NCI-H1105 (cell line): ENCODE measurements at places on chromosomes 7 and 10.

DNA sequence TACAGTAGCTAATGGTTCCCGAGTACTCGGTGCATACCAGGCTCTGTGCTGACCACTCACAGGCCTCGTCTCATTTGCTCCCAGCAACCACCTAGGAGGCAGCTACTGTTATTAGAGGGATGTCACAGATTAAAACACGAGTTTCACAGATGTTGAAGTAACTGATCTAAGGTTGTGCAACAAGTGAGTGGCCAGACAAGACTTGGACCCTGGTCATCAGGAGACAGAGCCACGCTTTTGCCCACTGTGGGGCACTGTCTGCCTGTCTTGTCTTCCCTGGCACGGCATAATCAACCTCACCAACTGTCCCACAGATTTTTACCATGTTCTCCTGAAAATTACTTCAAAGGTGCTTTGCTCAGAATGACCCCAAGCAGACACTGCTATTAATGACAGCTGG is 111.6 kb upstream of the HABP2 start:
- DNase-seq, result no peak

- DNase-seq, result no peak
Measured at GRCh38 chr10:47104151-47104605, 192.9 kb downstream of the PTPN20 start.

DNA sequence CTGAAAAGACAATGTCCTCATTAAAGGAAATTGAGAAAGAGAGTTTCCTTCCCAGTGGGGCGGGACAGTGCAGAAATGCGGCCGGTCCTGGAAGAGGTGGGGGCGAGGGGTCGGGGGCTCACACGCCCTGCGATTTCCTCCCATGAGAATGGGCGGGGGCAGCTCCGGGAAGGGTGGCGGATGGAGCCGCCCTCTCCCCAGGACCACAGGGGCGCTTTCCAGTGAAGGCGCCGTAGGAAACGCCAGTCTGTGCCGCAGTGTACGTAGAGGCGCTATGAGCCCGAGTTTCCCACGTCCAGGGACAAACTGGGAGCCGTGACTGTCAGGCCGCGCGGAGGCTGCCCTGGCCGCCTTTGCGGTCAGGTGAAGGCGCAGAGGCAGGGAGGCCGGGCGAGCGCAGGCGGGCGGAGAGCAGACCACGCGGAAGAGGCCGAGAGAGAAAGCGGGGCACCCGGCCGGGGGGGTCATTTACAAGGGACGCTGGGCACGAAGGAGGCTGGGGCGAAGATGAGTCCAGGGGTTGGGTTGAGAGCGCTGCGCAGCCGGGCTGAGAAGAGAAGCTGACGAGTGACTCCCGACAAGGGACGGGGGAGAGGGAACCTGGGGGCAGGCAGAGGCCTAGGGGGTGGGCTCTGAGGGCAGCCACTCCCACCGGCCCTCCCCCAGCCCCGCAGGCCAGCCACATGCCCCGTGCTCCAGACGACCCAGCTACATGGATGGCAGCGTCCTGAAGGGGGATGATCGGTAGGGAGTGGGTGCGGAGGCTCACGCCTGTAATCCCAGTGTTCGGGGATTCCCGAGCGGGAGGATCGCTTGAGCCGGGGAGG is 45.0 kb downstream of the ALOX5 start:
- DNase-seq, result no peak

- DNase-seq, result no peak
Measured at GRCh38 chr10:116111483-116112095, 161.4 kb downstream of the GFRA1 start.

DNA sequence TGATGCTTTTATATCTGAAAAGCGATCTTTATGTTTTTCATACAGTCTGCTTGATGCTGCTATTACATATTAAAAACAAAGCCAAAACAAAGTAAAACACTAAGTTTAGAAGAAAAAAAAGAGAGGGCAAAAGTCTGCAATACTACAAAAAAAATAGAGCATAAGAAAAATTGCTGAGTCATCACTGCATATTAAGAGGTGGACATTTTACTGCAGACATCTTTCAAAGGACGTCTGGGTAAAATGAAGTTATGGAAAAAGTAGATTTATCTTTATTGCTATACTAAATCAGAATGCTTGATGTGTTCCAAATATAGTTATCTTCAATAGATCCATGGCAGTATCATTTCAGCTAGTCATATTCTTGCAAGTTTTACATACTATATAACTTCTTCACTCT is 172.0 kb downstream of the MAGI2 start:
- no peak for DNase-seq

- DNase-seq, result no peak
Measured at GRCh38 chr10:122181876-122182275, 89.2 kb upstream of the BTBD16 start.

- DNase-seq, result no peak
Measured at GRCh38 chr10:83915801-83916200, 223.5 kb upstream of the GHITM start.

GRCh38 chr10:85976267-85976793 is 390.3 kb downstream of the GRID1 start:
- DNase-seq, result no peak
